ENCODE measurements at places on chromosomes 7 and 10. TPM values are rescaled to one million over a fixed set of nuclear protein-coding genes. Genes with fewer than 3 reads are reported as not detected.

DNA sequence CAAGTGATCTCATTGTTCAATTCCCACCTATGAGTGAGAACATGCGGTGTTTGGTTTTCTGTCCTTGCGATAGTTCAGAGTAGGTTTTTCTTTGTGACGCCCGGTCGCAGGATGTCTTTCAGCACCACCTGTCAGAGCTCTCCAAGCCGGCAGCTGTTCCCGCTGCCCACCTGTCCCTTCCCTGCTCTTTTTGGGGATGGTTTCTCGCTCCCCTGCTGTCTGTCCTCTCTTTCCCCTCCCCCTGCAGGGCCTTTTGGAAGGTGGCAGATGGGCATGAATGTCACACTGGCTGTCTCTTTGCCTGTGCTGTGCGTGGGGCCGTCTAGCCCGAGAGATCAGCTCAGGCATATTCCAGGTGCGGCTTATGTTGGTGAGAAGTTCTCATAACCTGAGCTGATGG is 137.0 kb downstream of the GRK5 start:
- peaks cover 6% of the 10 kb centered on the region for H3K4me1 ChIP-seq
- H3K4me3 ChIP-seq = no peak overlapping the region
- no peak overlapping the region for H3K27ac ChIP-seq
- no peaks in the 10 kb centered on the region for H3K36me3 ChIP-seq

- H3K4me1 ChIP-seq = no peaks in the 10 kb centered on the region
- H3K4me3 ChIP-seq = no peak overlapping the region
- no peak for DNase-seq
- H3K27ac ChIP-seq = no peak overlapping the region
- H3K27me3 ChIP-seq = no peaks in the 10 kb centered on the region
Observed at GRCh38 chr10:88901984-88902789, 22.1 kb downstream of the STAMBPL1 start.

DNA sequence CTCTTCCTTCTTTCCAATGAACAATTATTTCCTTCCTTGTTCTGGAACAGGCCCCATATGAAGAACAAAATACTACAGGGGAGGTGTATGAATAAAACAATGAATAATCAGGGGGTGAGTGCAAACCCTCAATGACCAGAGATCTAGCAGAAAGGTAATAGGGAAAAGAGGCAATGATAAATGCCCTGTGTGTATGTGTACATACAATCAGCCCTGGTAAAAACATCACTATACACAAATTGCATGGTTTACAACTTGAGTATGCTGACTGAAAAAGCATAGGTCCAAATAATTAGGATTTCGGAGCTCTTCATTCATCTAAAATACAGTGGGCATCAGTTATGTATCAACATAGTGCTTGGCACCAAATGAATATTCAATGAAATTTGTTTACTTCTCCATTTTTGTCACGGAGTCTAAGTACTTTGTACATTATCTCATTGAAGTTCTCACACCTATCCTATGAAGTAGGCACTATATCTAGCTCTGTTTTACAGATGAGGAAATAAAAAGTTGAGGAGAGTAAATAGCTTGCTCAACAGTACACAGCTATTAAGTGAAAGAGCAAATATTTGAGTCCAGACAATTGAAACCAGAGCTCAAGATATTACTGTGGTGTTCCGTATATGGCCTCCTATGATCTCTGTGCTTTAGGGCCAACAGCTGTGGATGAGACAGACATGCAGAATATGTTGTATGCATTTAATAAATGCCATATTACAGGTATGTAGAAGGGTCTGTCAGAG is 1065.4 kb downstream of the SORCS3 start:
- H3K4me1 ChIP-seq = no peaks in the 10 kb centered on the region
- DNase-seq = no peak
- no peak overlapping the region for H3K27ac ChIP-seq
- no peaks in the 10 kb centered on the region for H3K36me3 ChIP-seq
- no peak overlapping the region for H3K4me3 ChIP-seq

DNA sequence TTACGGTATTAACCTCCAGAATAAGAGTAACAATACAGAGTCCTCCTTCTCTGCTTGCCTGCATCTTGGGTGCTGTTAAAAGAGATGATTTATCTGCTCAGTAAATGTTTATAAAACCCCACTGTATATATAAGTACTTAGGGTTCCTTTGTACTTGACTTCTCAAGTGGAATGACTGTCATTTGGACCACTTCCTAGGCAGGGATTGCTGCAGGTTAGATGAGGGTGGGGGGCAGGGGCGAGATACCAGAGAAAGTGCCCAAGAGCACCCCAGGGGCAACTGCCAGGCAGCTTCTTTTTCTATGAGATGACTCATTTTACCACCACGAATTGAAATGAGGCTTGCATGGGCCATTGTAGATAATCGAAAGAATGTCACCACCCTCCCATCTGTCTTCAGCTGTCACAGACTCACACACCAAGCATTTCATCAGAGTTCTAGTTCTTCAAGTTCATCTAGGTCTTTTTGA is 421.9 kb upstream of the GALNT17 start:
- no peaks in the 10 kb centered on the region for H3K27me3 ChIP-seq
- no peak overlapping the region for H3K4me3 ChIP-seq
- peaks cover 6% of the 10 kb centered on the region for H3K4me1 ChIP-seq
- no peaks in the 10 kb centered on the region for H3K36me3 ChIP-seq

The TBC1D12 gene
- polyA plus RNA-seq = 3.2 TPM

The TEX36 gene
- polyA plus RNA-seq = not detected

Measured in endothelial cell of umbilical vein (primary cell).